ENCODE measurements at places on chromosomes 3 and 15.

DNA sequence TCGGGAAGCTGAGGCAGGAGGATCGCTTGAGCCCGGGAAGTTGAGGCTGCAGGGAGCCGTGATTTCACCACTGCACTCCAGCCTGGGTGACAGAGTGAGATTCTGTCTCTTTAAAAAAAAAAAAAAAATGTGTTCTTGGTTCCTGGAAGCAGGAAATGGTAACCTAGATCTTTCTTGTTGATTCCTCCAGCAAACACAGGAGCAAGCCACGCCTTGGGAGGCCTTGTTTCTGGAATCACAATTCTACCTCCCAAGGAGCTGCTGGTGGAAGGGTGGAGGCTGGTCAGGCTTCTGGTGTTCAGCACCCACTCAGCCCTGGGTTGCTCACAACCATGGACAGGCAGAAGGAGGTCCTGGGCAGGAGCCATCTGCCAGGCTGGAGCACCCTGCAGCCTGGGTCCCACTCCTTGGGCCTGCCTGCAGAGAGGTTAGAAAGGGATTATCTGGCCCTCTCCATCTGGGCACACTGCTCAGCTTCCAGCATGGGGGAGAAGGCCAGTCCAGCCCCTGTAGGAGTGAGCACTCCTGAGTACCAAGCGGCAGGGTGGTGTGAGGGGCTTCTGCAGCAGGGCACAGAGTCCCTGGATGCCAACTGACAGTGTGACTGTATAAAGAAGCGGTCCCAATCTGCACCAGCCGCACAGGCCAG lies 65.6 kb downstream of the ABTB1 start:
- no peak for DNase-seq

GRCh38 chr15:70243686-70244540 lies 146.2 kb upstream of the TLE3 start:
- DNase-seq = no peak

DNA sequence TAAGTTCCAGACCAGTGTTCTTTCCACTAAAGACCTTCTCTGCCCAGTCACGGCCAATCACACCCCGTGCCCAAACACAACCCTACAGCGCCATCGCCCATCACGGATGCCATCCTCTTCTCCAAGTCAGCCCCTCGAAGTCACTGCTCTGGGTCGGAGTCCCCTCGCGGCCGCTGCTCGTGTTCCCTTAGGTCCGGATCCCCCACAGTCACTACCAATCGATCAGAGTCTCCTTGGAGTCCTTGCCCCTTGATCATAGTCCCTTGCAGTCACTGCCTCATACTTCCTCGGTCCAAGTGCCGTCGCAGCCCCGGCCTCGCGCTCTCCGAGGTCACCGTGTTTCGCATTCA lies 461 bp downstream of the PCYT1A start:
- DNase-seq = peak; percentile 32

DNA sequence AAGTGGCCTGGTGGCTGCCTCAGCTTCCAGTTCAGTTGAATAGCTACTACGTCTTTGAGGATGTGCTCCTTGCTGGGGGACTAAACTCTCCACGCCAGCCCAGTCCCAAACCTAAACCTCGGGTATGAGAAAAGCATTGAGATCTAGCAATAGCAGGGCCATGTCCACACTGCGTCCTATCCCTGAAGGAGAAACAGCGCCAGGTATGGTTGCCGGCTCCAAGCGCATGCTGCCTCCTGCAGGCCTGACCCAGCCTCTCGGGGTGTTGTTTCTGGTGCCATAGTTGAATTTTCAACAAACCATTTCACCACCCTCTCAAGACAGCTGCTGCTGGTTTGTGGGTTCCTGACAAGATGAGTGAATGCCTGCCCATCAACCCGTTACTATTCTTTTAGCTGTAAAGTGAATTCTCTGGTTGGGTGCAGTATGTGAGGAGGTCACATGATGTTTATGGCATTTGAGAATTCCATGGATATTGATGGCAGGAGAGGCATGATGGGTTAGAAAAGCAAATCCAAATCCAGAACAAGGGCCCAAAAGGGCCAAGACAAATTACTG lies 13.0 kb upstream of the SLC28A1 start:
- DNase-seq = no peak

DNA sequence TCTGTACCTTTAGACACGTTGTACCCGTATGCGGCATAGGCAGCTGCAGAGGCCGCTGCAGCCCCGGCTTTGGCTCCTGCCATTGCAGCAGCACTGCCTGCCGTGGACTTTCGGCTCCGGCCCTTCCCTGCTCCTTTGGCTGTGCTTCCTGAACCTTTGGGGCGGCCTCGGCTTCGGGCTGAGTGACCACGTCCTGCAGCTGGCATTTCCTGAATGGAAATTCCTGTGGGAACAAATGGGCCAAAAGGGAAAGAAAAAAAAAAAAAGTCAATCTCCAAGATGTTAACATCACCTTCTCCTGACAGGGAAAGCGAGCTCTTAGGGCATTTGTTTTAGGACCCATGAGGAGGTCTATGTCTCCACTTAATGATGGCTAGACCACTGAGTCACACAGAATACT lies 29.6 kb downstream of the CHAC1 start:
- DNase-seq = no peak

All from A673 (cell line).